ENCODE measurements at places on chromosomes 3 and 15.
A peak's percentile ranks its signal among the peaks of the same experiment; 100 is the strongest.

- DNase-seq = no peak
Measured at GRCh38 chr3:11001020-11001657, 8.6 kb downstream of the SLC6A1 start.

- DNase-seq = no peak
Measured at GRCh38 chr3:151816091-151816604, 2.2 kb downstream of the AADAC start.

GRCh38 chr3:44477312-44478030 is at the start of gene ZNF445:
Gene ZNF445 (minus strand): TSS chr3:44477670. CDS start chr3:44455549, 22,121 bp downstream.
- peak; percentile 37 for DNase-seq

GRCh38 chr15:65824941-65825544 is 33.0 kb upstream of the DENND4A start:
- DNase-seq = no peak

DNA sequence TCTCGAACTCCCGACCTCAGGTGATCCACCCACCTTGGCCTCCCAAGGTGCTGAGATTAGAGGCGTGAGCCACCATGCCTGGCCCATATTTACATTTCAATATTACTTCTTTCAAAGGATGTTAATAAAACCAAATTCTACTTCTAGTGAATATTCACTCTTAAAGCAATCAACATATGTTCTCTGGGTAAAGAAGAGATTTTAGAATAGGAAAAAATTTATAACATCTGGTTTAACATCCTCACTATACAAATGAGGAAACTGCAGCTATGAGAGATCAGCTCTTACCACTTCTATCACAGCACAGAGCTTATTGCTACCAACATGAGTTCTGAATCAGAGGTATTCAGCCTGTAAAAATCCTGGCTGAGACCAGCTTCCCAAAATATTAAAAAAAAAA is 48.7 kb downstream of the IL17RD start:
- no peak for DNase-seq

- no peak for DNase-seq
Measured at GRCh38 chr15:39919748-39920509, at the start of gene GPR176. Gene GPR176 (minus strand): TSS chr15:39920266. CDS start chr15:39920026, 240 bp downstream.

GRCh38 chr3:123042413-123042812 is 14.8 kb upstream of the SEMA5B start:
- no peak for DNase-seq

All from stimulated activated CD4-positive, alpha-beta T cell treated with anti-CD3 and anti-CD28 coated beads, Interleukin-1b, Interleukin-23, amount 100 ng/mL, for 1 hour (primary cell).